Keratinocyte (primary cell): ENCODE measurements at places on chromosomes 5 and 9.

- no peak for DNase-seq
These were observed 11.5 kb upstream of the STK32A start for GRCh38 chr5:147223343-147223742.

DNA sequence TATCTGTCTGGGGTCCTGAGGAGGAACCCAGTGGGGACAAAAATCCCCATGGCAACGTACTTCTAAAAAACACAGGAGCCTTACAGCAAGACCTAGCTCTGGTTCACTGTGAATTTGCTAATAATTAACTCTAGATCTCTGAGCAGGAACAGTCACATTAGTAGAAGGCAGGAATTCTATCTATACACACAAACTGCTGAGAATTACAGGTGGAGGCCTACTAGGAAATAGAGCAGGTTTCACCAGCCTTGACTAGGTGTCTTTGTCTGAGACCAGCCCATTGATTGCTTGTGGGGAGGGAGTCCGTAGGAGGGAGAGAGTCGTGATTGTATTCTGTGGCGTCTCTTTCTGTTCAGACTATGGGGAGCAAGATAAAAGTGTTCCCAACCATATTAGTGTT is 44.8 kb downstream of the PRLR start:
- DNase-seq = no peak

DNA sequence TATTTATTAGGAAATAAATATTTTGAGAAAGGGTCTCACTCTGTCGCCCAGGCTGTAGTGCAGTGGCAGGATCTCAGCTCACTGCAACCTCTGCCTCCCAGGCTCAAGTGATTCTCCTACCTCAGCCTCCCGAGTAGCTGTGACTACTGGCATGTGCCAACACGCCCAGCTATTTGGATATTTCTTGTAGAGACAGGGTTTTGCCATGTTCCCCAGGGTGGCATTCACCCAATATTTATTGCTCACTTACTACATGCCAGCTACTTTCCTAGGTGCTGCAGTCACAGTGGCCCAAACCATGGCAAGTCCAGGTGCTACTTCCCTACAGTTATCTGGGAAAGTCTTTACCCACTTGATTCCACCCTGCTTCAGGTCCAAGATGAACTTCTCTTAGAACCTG is 8.3 kb upstream of the MED7 start:
- DNase-seq = no peak

- no peak for DNase-seq
These were observed 190.5 kb downstream of the NXNL2 start for GRCh38 chr9:88725300-88726019.

DNA sequence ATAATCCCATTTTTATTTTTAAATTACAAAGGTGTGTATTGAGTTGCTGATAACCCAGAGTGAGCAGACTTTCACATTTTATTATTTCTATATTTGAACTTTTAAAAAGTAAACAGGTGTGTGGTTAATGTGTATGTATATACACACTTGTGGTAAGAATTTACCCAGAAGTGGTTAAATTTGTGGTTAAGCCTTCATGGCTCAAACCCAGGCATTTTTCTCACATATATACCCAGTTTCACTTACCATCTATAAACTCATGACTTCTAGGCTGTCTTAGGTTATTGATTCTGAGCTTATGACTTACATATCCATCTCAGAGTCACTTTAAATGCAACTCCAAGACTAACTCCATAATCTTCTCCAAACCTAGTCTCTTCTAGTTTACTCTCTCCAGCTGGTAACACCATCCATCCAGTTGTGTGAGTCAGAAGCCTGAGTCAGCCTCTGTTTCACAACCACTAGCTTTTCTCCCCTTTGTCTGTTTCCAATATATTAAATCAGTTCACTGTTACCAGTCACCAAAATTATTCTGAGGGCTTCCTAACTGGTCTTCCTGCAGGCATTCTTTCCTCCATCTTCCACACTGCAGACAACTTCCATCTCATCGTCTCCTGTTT is 20.2 kb downstream of the ZBED3 start:
- DNase-seq = no peak

DNA sequence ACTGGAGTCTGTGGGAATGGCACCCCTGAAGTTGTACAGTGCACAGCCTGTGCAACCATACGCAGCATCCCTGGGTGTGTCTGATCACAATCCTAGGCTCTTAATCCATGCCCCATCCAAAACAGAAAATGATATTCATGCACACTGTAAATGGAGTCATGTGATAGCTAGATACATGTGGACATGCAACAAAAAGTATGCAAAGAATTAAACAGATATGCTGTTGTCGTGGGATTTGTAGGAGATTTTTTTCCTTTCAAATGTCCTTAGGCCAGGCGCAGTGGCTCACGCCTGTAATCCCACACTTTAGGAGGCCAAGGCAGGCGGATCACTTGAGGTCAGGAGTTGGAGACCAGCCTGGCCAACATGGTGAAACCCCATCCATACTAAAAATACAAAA is 36.1 kb downstream of the PRRX2 start:
- DNase-seq = no peak

GRCh38 chr5:176820937-176821336 is 10.6 kb downstream of the UNC5A start:
- no peak for DNase-seq

DNA sequence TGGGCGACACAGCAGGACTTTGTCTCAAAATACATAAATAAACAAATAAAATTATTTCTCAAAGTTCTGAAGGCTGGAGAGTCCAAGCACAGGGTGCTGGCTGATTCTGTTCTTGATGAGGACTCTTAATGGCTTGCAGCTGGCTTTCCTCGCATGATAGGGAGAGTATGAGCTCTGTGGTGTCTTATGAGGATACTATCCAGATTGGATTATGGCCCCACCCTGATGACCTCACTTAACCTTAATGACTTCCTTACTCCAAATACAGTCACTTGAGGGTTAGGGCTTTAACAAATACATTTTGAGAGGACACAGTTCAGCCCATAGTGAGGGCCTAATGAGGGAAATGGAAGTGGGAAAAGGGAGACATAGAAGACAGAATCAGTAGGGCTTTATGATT is 87.7 kb downstream of the FOCAD start:
- no peak for DNase-seq

DNA sequence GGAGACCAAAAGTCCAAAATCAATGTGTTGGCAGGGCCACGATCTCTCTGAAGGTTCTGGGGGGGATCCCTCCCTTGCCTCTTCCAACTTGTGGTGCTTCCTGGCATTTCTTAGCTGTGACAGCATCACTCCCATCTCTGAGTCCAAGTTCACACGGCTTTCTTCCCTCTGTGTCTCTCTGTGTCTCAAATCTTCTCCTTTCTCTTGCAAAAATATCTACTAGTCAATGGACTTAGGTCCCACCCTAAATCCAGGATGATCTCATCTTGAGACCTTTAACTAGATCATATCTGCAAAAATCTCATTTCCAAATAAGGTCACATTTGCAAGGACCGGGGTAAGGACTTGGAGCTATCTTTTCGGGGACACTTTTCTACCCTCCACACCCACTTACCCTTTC is 186.1 kb downstream of the HSD17B3 start:
- DNase-seq = no peak

DNA sequence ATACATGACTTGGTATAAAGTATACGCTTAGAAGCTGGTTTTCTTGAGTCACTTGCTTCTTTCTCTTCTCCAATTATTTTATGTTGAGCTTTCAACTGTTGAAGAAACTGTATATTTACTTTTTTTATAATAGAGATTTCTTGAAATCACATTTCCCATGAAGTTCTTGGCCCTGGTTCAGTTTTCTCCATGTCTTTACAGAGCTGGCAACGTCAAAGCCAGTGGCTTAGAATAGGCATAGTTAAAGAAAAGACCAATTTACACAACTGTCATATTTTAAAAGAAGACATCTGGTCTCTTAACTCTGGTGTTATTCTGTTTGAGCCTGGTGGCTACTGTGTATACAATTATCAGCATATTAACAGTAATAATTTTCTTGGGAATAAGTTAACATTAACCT is 1249.3 kb downstream of the CDH12 start:
- DNase-seq = no peak

DNA sequence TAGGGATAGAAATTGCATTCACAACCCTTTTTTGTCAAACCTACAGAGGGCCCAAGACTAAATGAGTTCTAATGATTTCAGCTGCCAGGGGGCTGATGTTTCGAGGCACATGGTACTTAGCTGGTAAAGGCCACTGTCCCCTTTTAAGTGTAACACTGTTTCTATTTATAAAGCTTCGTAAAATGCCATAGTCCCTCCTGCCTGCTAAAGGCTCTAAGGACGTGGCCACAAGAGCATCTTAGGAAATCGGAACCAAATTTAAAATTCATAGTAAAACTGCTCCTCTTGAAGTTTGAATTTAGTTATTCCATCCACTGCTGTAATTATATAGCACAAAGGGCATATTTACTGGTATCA is 170.3 kb upstream of the WWC1 start:
- no peak for DNase-seq

- no peak for DNase-seq
These were observed 45.0 kb upstream of the N4BP3 start for GRCh38 chr5:178068293-178068692.

DNA sequence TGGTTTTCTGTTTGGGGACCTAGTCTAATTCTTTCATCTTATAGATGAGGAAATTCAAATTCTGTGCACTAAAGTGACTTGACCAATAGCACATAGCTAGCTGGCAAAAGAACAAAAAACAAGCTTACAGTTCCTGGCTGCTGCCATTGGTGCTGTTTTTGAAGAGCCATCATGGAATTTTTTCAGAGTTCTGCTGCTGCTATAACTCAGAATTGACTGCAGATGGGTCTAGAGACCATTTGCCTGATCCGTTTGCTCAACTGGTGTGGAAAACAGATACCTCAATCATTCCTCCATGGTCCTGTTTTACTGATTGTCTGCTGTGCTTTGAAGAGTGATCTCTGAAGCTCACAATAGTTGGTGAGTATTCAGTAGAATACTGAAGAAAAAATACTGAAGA is 15.2 kb downstream of the FBXL7 start:
- no peak for DNase-seq
